Astrocyte (in vitro differentiated cells and primary cell): ENCODE measurements at places on chromosomes 13 and 19.

DNA sequence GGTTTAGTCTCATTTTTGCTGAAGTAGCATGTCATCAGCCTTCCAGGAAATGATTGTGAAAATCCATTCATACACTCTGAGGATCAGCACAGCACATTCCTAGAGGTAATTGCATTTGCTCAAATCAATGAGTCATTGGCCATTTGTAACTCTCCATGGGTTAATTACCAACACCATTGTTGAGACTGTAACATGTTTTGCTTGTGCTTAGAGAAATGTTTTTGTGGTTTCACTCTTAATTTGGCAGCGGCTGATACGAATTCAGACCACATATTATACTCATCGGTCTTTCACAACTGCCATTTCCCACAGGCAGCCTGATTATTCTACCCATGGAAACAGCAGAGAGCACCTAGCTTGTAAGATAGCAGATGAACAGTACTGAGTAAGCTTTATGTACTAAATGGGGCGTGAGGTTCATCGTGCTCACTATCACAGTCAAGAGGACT is 110.3 kb downstream of the NHLRC3 start:
- no peak overlapping the region for H3K27ac ChIP-seq
- H3K4me3 ChIP-seq: no peak overlapping the region
- peak; percentile 90 for DNase-seq
- no peaks in the 10 kb centered on the region for H3K4me1 ChIP-seq

DNA sequence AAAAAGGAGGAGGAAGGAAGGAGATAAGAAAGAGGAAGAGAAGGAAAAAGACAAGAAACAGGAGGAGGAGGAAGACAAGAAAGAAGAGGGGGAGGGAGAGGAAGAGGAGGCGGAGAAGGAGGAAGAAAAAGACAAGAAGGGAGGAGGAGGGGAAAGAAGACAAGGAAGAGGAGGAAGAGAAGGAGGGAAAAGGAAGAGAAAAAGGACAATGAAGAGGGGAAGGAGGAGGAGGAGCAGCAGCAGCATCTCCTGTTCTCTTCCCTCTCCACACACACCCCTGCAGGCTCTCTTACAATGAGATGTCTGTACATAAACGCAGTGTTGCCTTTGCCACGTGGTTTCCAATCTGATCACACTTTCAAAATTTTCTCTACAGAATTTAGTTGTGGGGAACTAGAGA is 66.6 kb downstream of the RUBCNL start:
- H3K36me3 ChIP-seq: no peaks in the 10 kb centered on the region
- no peak overlapping the region for H3K27ac ChIP-seq
- no peaks in the 10 kb centered on the region for H3K4me1 ChIP-seq
- DNase-seq: no peak

DNA sequence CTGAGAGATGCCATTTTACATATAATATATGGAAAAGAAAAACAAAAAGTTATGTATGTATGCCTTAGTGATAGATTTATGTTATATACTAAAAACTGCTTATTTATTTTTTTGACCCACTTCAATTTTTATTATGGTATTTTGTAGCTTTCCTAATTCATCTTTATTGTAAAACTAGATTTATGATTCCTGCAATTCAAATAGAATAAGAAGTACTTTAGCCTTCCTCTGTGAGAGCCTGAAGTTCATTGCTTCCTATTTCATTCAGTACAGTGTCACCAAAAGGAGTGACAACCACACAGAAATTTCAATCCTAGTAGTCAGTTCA is 158.1 kb downstream of the RGCC start:
- H3K27ac ChIP-seq: no peak overlapping the region
- no peak overlapping the region for H3K4me3 ChIP-seq
- no peaks in the 10 kb centered on the region for H3K27me3 ChIP-seq
- DNase-seq: no peak

- no peak overlapping the region for H3K27ac ChIP-seq
- H3K4me3 ChIP-seq: no peak overlapping the region
- no peak for DNase-seq
- H3K27me3 ChIP-seq: no peaks in the 10 kb centered on the region
- H3K36me3 ChIP-seq: no peaks in the 10 kb centered on the region
Observed at GRCh38 chr13:41196620-41197019, 2.3 kb upstream of the KBTBD7 start.

- H3K27me3 ChIP-seq: no peaks in the 10 kb centered on the region
- no peaks in the 10 kb centered on the region for H3K4me1 ChIP-seq
- no peak for DNase-seq
- no peaks in the 10 kb centered on the region for H3K36me3 ChIP-seq
- no peak overlapping the region for H3K4me3 ChIP-seq
- H3K27ac ChIP-seq: no peak overlapping the region
Observed at GRCh38 chr13:112187527-112188297, 120.8 kb downstream of the SOX1 start.

- no peak overlapping the region for H3K27ac ChIP-seq
- H3K36me3 ChIP-seq: peaks cover 30% of the 10 kb centered on the region
- DNase-seq: no peak
- peaks cover 43% of the 10 kb centered on the region for H3K4me1 ChIP-seq
- no peaks in the 10 kb centered on the region for H3K27me3 ChIP-seq
- H3K4me3 ChIP-seq: no peak overlapping the region
Observed at GRCh38 chr19:38697197-38697596, 47.1 kb downstream of the CAPN12 start.
